Activated naive CD4-positive, alpha-beta T cell (primary cell): ENCODE measurements at places on chromosomes 3 and 15.

DNA sequence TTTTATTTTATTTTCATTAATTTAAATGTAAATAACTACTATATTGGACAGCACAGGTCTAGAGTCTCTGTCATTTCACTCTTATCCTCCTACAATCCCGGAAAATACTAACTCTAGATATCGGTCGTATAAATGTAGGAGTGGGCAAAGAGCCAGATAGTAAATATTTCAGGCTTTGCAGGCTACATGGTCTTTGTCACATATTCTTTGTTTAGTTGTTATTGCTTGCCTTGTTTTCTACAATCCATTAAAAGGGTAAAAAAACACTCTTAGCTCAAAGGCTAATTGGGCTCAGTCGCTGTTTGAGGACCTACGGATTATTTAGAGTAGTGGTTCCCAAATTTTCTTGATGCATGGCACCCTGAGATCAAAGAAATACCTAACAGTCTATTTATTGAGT, 1.7 kb downstream of the KNL1 start:
- no peak for DNase-seq

DNA sequence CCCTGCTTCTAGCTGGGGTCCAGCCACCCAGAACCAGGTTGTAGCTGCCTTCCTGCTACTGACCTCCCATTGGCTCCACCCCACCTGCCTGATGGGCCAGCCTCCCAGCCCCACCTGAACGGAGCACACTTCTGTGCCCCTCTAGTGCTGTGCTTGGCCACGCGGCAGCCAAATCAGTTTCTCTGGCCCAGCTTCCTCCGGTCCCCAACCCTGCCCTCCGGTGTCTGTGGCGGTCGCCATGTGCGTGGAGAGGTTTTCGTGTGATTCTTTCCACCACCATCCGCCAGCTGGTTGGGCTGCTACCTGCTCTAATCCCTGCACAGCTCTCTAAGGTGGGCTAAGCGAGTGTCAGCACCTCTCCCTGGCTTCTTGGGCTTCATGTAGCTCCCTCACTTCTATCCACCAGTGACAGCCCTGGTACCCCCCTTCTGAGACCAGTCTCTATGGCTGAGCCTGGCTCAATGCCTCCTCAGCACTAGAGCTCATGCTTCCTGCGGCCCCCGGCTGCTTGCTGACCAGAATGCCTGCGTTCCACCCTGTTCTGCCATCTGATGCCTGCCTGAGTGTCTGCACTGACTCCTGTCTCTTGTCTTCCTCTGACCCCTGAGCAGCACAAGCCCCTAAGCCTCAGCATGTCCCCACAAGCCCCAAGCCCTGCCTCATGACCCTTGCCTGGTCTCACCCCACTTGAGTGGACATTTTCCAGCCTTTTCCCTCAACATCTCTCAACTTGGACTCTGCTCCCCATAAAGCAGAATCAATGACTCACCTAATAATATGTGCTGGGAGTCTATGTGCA, 23.2 kb upstream of the MAGEF1 start:
- DNase-seq, result no peak

- no peak for DNase-seq
These were observed 63.4 kb upstream of the ADAMTS17 start for GRCh38 chr15:100405179-100405578.

DNA sequence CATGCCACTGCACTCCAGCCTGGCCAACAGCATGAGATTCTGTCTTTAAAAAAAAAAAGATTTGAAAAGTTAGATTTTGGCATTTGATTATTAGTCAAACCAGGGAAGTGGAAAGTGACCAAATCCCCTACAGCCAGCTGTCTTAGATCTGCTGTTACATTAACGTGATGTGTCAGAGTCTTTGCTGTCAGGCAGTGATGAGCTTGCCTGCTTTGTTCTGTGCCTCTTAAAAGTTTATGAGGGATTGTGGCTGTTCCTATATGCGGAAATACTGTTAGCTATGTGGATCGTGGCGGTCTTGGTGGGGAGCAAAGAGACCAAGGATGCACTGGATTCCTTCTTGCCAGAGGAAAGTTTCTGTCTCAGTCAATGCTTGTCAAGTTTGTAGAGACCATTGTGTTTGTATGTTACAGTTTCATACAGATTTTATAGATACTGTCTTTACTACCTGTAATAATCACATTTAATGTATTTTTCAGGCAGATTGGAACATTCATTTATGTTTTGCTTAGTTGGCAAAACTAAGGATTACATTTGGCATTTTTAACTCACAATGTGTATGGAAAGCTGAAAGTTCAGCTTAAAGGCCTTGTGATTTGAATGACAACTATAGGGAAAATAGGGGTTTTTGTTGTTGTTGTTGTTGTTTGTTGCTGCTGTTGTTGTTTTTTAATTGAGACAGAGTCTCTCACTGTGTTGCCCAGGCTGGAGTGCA, 137.4 kb downstream of the VPS8 start:
- DNase-seq, result no peak

- no peak for DNase-seq
These were observed 1.2 kb upstream of the WDR6 start for GRCh38 chr3:49005998-49006397.

DNA sequence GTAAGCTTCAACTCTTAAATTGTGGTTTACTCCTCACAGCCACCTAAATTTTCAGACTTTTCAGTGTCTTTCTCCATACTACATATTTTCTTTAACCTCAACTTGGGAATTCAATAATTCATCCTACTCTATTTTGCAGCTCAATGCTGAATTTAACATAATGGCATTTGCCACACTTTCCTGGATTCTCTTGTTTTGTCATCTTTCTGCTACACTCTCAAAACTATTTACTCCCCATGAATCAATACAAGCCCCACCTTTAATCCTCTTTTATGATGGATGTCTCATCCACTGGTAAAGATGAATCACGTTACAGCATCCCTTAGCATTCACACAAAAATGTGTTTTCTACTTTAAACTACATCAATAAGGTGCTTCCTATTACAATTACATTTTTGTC, 19.6 kb upstream of the CHMP2B start:
- DNase-seq, result no peak

- DNase-seq, result no peak
These were observed 29.7 kb upstream of the MYRIP start for GRCh38 chr3:39779511-39780230.

GRCh38 chr15:38069511-38070011, 135.1 kb downstream of the TMCO5A start:
- no peak for DNase-seq

DNA sequence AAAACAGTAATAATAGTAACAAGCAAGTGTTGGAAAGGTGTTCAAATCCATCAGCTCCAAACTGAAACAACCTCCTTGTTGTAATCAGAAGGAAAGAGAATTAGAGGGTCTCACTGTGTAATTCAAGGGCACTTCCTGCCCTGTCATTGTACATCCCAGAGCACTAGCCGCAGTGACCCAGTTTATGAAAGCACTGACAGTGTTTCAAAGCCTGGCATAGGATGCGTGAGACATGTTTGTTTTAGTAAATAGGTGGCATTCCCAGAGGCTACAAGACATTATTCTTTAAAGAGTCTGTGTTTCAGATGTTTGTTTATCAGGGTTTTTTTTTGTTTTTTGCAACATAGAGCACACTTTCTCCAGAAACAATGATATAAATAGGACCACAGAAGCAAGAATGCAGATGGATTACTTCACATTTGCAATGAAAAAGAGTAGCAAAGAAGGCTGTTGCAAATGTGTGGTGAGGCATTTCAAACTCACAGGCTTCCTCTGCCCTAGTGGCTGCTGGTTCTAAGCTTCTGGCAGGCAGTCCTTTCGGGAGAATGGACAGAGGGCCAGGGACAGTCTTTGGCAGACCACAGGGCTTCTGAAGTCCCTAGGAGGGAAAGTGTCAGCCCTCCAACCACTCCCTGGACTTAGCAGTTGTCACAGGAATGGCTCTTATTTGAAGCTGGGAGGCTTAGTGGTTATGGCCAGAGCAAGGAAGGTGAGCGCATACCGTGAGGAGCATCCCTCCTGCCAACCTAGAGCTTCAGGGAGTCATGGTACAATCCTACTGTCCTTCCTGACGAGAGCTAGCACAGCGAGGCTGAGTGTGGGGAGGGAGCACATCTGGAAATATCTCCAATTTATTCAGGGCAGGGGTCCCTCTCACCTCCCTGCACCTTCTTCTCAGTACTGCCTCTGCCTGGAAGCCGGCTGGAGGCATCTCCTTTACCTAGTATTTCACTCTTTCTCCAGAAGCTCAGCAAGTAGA, 31.4 kb upstream of the TIPARP start:
- no peak for DNase-seq

- DNase-seq, result no peak
These were observed 1.4 kb downstream of the U2SURP start for GRCh38 chr3:143002727-143003126.

GRCh38 chr3:142027735-142028134, 121.6 kb downstream of the TFDP2 start:
- DNase-seq, result no peak

DNA sequence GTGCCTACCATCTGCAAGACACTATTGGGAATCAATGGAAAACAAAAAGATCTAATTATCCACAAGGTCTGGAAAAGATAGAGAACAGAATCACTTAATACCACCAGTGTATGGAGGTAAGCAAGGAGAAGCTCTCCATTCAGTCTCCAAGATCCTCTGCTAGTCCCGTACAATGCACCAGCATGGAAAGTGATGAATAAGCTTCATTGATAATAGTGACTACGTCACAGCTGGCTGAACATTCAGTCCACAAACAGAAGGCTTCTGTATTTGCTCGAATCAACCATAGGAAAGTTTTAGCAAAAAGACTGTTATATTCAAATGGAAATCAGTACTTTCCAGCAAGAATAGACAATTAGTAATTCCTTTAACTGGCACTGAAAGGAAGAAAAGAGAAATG, 42.9 kb downstream of the IGSF11 start:
- no peak for DNase-seq

DNA sequence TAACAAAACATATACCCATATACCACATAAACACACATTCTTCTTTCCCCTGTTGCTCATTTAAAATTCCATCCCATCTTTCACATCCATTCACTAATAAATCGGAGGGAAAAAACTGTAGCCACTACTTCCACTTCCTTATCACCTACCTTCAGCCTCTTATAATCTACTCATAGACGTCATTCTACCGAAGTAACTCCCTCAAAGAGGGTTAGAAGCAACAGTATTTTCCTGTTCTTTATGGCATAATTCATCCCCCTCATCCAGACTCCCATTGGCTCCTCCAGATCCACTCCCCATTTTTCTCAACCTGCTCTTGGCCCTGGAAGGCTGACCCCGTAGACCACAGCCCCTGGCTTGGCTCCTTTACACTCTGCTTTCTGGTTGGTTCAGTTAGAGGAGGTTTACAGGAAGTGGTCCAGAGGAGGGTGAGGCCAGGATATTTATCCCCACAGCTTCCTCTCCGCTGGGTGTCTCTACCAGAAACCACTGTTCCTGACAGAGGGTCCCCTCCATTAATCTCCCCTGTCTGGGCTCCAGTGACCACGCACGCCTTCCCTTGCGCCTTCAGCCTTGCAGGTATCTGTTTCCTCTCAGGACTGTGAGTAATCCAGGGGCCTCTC, 46.3 kb downstream of the FMN1 start:
- no peak for DNase-seq

GRCh38 chr15:96217983-96218382, 112.5 kb upstream of the NR2F2 start:
- DNase-seq, result no peak

GRCh38 chr3:107668416-107668815, 145.7 kb downstream of the BBX start:
- no peak for DNase-seq

DNA sequence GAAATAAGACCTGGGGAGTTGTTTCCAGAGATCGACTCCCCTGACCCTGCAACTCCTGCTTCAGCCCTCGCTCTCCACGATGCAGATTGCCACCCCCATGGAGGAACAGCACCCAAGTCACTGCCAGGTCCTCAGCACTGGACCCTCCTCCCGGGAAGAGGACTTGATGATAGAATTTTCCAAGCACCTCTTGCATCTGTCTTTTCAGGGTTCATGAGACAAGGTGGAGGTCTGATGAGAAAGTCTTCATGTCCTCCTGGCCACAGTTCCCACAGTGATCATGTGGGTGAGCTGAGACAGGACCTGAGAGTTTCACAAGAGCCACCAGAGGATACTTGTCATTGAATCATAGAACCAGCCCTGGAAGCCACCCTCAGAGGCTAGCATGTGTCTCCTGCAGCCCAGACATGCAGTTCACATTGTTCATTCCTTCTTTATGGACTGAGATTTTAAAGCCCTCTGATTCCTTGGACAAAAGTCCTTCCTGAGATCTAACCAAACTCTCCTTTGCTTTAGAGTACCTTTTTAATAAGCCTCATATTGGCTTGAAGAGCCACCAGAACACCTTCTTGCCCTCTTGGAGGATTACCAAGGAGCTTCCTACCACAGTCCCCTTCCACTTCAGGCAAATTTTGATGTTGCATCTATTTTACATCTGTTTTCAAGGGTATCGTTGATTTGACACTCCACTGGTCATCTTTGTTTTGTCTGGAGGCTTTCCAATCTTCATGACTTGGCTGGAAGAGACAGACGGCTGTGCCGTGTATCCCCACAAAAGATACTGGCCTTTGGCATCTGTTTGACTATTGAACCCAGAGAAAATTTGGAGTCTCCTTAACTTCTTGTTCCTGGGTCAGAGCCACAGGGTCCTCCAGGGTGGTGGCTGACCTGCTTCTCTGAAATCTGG, 224.8 kb upstream of the BHLHE40 start:
- DNase-seq, result no peak

DNA sequence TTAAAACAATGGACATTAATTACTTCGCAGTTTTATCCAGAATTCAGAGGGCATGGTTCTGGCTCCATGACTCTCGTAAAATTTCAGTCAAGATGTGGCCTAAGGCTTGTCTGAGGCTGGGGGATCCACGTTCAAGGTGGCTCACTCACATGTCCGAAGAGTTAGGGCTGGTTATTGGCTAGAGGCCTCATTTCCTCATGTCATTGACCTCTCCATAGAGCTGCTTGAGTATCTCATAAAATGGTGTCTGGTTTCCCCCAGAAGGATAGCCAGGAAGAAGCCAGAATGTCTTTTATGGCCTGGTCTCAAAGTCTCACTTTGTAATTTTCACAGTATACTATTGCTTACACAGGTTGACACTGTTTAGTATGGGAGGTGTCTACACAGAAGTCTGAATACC, 67.3 kb upstream of the DCBLD2 start:
- DNase-seq, result no peak

DNA sequence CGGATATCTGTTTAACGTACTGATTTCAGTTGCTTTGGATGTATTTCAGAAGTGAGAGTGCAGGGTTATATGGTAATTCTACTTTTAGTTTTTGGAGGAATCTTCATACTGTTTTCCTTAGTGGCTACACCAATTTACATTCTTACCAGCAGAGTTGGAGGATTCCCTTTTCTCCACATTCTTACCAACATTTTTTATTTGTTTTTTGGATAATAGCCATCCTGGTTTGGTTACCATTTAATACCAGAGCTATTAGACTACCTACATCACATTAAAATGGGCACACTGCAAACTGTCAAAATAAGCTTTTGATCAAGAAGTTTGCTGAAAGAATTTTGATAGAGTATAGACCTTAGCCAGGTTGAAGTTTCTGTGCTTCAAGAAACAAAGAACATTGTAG, 217.2 kb upstream of the CFAP20DC start:
- DNase-seq, result no peak

DNA sequence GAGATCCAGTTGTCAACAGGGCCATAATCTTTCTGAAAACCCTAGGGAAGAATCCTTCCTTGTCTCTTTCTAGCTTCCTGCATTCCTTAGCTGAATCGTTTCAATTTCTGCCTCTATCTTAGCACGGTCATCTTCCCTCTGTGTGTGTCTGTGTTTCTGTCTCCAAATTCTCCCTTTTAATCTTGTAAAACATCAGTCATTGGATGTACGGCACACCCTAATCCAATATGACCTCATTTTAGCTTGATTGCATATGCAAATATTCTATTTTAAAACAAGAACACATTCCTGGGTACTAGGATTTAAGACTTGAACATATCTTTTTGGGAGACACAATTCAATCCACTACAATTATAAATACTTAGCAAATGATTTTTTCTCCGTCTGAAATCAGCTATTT, 600.3 kb downstream of the GBE1 start:
- no peak for DNase-seq
